Urinary bladder (tissue), 4 donors: ENCODE measurements at places on chromosomes 4 and X. TPM values are rescaled to one million over a fixed set of nuclear protein-coding genes. Genes with fewer than 3 reads are reported as not detected.

The RNF113A gene
- total RNA-seq, result 7.8 TPM

The MAGEA10 gene
- not detected for total RNA-seq

The FHDC1 gene
- total RNA-seq, result 7.1 TPM

The CTAG1B gene
- not detected for total RNA-seq

The SLIT2 gene
- total RNA-seq, result 125 TPM

The MAGEA9B gene
- total RNA-seq, result not detected

The NUDT10 gene
- 5.6 TPM for total RNA-seq

The TBC1D8B gene
- total RNA-seq, result 44.0 TPM

The NSUN7 gene
- total RNA-seq, result 9.0 TPM

The SYTL5 gene
- total RNA-seq, result 4.4 TPM

The BOD1L1 gene
- 66.0 TPM for total RNA-seq

The PABPC4L gene
- 24.7 TPM for total RNA-seq

The CLCN4 gene
- total RNA-seq, result 4.4 TPM

The PDCL2 gene
- not detected for total RNA-seq

The PUDP gene
- 11.6 TPM for total RNA-seq

The SLC9B1 gene
- 5.2 TPM for total RNA-seq

The LEF1 gene
- 9.5 TPM for total RNA-seq

The DNASE1L1 gene
- total RNA-seq, result 11.9 TPM

The PRR32 gene
- 1.3 TPM for total RNA-seq

The TCEANC gene
- 9.0 TPM for total RNA-seq

The LIMCH1 gene
- total RNA-seq, result 93.5 TPM

The NUDT6 gene
- total RNA-seq, result 12.1 TPM

The ADGRG2 gene
- 1.5 TPM for total RNA-seq

The JAKMIP1 gene
- 0.58 TPM for total RNA-seq

The PRSS48 gene
- total RNA-seq, result not detected

The CCNA2 gene
- total RNA-seq, result 34.3 TPM

The IQSEC2 gene
- total RNA-seq, result 6.6 TPM

The TLR2 gene
- total RNA-seq, result 13.3 TPM

The ALB gene
- 0.32 TPM for total RNA-seq

The NAP1L3 gene
- 25.2 TPM for total RNA-seq

The KCTD8 gene
- 0.26 TPM for total RNA-seq

The NPFFR2 gene
- 3.3 TPM for total RNA-seq

The ZCCHC12 gene
- 1.9 TPM for total RNA-seq

The PAPSS1 gene
- 62.9 TPM for total RNA-seq

The GRIA2 gene
- total RNA-seq, result 16.4 TPM

The KIAA1210 gene
- total RNA-seq, result 0.69 TPM

The PSAPL1 gene
- total RNA-seq, result 0.05 TPM

The TMEM271 gene
- 0.21 TPM for total RNA-seq

The VCX3A gene
- total RNA-seq, result not detected

The EMCN gene
- total RNA-seq, result 57.7 TPM

The DMD gene
- total RNA-seq, result 257 TPM

The HPGD gene
- 148 TPM for total RNA-seq

The USP51 gene
- total RNA-seq, result 6.6 TPM

The SOWAHB gene
- 3.9 TPM for total RNA-seq

The RPS6KA3 gene
- total RNA-seq, result 65.8 TPM

The DIPK2B gene
- total RNA-seq, result 18.3 TPM

The ARR3 gene
- not detected for total RNA-seq

The GPRIN3 gene
- total RNA-seq, result 7.2 TPM

The SLC10A4 gene
- 3.2 TPM for total RNA-seq

The TMEM255A gene
- total RNA-seq, result 1.3 TPM

The STAP1 gene
- total RNA-seq, result 0.63 TPM

The RTL3 gene
- 0.95 TPM for total RNA-seq

The GK gene
- total RNA-seq, result 10.8 TPM
